ENCODE measurements at places on chromosomes 7 and 10.

DNA sequence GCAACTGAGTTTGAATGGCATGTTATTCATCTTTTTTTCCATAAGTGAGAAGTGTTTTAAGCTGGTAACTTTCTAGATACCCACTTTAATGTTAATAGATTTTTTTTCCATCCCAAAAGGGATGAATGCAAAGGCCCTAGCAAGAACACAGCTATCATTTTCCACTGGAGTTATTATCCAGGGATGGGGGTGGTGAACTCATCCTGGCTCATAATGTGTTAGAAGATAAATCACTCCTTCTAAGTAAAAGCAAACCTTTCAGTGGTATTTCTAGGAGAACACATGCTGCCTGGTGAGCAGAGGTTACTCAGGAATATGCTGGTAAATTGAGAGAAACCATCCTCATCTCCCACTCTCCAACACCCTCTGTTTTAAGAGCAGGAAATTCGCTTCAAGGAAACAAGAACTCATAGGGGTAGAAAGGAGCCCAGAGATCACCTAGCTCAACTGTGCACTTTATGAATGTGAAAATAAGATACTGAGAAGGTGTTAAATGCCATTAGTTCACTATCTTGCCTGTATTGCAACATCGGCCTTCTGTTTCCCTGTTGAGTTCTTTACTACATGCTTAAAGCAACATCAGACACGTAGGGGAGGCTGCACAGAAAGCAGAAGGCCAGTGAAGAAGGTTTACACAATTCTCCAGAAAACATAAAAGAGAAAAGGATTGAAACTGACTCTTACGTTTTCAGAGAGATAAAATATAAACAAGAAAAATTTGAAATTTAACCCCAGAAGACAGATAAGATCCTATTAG lies 264.0 kb upstream of the PRKCQ start:
- DNase-seq: no peak

GRCh38 chr10:77905086-77905748 lies 21.3 kb downstream of the DLG5 start:
- DNase-seq: no peak

GRCh38 chr10:11712744-11713143 lies 29.4 kb upstream of the ECHDC3 start:
- DNase-seq: peak; percentile 38

DNA sequence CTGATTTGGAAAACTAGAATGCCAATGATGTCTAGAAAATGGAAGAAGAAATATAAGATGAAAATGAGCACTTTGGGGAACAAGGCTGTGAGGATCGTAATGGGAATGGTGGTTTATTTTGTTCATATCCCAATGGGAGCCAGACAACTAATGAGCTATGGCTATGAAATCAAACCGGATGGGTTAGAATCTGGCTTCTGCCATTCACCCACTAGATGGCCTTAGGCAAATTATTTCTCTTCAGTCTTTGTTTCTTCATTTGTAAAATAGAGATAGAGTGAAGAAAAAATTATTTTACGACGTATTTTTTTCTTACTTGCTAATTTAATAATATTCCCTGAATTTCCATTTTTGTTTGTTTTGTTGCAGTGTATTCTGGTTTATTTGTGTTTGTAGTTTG lies 572.1 kb upstream of the IGFBP3 start:
- no peak for DNase-seq

- DNase-seq: no peak
These were observed 27.7 kb downstream of the ZNF775 start for GRCh38 chr7:150406567-150407421.

DNA sequence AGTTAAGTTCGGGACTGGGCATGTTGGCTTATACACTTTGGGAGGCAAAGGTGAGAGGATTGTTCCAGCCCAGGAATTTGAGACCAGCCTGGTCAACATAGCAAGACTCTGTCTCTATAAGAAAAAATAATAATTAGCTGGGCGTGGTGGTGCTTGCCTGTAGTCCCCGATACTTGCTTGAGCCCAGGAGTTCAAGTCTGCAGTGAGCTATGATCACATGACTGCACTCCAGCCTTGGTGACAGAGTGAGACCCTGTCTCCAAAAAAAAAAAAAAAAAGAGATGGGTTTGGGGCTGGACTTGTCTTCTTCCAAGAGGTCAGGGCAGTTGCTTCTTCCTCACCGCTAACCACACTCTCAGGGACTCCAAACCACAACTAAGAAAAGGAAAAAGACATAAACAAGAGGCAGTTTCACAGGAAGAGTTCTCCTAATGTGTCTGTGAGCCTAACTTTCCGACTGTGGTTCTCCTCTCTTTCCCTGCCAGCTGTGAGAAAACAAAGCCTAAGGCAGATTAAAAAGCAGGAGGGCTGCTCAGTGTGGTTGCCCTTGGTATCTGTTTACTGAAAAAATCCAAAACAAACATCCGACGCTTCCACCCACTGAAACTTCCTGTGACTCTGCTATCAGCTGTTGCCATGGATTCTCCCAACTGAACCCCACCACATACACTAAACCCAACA lies 2.4 kb upstream of the SERPINE1 start:
- peak; percentile 80 for DNase-seq

GRCh38 chr7:25385506-25386136 lies 157.3 kb upstream of the NPVF start:
- DNase-seq: no peak

GRCh38 chr10:77877441-77878344 lies 48.9 kb downstream of the DLG5 start:
- DNase-seq: peak; percentile 52

DNA sequence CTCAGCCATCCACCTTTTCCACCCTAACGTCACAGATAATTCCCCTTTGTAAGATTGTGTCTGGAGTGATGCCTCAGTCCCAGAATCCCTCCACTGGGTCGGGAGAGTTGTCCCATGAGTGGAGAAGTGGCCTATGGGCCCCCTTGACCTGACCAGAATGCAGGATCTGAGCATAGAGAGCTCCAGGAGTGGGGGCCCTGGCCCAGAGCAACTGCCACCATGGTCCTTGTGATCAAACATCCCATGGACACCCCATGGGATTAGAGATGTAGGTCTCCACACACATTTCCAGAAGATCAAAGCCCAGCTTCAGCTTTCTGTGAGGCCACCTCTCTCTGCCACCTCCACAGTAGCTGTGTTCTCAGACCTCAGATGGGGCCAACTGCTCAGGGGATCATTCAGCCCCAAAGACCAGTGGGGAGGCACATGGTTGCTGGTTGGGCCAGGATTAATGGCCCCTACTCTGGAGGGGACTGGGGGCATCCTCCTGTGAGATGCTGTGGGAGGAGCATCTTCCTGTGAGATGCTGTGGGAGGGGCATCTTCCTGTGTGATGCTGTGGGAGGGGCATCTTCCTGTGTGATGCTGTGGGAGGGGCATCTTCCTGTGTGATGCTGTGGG lies 28.5 kb upstream of the DPYSL4 start:
- DNase-seq: no peak

- DNase-seq: no peak
These were observed at the start of gene BHLHA15 for GRCh38 chr7:98211221-98211675. Gene BHLHA15, plus strand, starts transcription at chr7:98211439. Its CDS starts 871 bp downstream, at chr7:98212310.

GRCh38 chr10:44913350-44914081 lies 2.4 kb downstream of the TMEM72 start:
- no peak for DNase-seq

DNA sequence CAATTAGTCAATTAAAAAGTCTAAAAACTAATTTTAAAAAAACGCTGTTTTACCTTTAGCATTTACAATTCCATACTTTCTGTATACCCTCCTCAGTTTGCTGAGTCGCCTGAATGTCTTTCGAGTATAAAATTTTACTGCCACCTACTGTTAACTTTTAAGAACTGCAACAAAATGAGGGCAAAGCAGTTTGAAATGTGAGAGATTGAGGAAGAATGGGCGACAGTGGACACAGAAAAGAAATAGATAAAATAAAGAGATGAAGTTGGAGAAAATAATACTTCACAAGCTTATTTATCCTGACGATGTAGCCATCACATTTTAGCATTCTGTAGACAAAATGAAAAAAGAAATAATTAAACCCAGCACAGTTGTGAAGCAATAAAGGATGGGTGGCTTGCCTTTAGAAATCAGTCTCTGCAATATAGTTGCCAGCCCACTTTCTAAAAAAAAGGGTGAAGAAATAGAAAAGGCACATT lies 110.8 kb upstream of the PTN start:
- DNase-seq: peak; percentile 56

GRCh38 chr10:95133016-95133752 lies 60.9 kb upstream of the ACSM6 start:
- peak; percentile 82 for DNase-seq

GRCh38 chr10:6979371-6979770 lies 399.3 kb upstream of the PRKCQ start:
- DNase-seq: no peak

DNA sequence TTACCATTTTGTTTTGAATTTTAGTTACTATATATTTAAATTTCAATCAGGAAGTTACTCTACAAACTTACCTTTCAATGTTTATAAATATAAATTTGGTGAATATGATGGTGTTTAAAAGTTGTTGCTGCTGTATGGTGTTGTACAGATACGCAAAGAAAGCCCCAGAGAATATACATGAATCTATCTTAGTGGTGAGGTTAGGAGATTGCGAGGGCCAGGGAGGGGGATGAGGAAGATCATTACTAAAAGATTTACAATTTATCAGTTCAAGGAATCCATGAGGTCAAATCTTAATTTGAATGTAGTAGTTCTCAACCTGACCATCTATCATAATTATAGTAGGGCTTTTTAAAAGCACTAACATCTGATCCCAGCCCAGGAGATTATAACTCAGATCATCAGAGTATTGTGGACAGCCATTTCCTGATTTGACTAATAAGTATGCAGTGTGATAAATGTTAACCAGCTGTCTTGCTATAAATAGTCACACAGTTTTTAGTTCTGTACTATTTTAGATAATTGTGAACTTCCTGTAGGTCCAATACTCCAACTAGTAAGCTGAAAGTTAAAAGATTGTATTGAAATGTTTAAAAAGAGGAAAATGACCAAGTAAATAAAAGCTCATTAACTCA lies 23.6 kb downstream of the FAM3C start:
- DNase-seq: peak; percentile 45

DNA sequence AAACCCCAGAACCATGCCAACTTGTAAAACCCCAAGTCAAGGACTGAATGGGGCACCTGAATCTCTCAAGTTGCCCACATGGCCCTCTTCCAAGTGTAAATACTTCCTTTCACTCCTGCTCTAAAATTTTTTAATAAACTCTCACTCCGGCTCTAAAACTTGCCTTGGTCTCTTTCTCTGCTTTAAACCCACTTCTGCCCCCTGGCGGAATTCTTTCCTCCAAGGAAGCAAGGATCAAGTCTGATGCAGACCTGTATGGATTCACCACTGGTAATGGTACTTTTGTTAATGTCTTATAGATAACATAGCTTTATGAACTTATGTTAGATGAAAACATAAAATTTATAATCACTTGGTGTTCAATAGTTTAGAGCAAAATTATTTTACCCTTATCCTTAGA lies 33.8 kb downstream of the SLC16A9 start:
- DNase-seq: no peak

GRCh38 chr7:30135301-30136116 lies 723 bp downstream of the MTURN start:
- peak; percentile 66 for DNase-seq

GRCh38 chr7:56110611-56111010 lies 4.3 kb upstream of the CHCHD2 start:
- DNase-seq: no peak

GRCh38 chr7:110001254-110001938 lies 1089.5 kb upstream of the LRRN3 start:
- DNase-seq: no peak

DNA sequence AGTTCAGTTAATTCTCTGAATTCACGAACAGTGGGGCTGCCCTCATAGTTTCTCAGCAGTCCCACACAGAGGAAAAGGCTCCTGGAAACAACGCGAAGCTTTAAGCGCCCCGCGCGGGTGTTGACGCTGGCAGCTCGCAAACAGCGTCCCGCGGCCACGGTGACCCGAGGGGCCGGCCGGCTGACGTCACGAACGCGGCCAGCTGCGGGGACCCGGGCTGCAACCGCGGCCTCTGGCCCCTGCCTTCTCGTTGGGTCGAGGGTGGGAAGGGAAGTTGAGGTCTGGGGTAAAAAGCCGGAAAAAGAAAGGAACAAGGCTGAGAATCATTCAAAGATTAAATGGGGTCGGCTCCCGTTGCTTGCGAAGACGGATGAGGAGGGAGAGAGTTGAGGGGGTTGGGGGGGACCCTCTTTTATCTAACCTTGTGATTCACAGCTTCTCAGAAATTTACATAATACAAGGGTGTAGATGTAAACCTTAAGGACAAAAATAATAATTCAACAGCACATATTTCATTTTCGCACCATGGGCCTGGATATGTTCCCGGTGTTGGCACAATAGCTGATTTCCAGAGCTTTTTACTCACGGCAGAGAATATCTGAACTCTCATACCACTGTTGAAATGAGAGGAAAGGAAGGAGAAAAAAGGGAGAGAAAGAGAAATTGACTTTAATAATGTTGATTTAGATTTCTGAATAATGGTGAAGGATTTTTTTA lies 7.3 kb upstream of the FEZF1 start:
- DNase-seq: no peak

DNA sequence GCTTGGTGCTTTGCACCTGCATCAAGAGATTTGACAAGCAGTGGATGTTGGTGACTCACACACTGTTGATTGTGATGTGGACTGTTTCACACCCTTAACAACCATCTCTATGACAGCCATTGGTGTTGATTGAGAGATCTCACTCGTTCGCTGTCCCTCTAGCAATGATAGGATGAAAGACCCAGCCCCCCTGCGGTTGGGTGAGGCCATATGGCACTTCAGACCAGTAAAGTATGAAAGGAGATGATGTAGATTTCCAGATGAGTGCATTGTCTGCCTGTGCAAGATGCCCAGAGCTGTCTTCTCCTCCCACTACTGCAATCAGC lies 138.7 kb upstream of the PRR15 start:
- no peak for DNase-seq

DNA sequence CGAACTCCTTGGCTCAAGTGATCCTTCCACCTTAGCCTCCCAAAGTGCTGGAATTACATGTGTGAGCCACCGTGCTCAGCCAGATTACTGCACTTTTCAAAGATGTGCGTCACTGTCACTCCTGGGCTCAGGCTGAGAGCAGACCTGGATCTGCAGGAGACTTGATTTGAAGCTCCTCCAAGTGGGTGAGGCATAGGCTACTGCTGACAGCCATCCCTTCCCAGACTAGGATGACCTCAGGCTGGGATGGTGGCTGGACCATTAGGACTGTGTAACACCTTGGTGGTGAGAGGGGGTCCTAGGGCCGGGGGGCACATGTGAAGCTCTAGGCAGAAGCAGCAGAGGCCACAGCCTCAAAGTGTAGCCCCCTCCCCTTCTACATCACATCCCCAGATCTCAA lies 8.2 kb upstream of the SRRM3 start:
- no peak for DNase-seq

GRCh38 chr10:50614444-50615137 lies 9.2 kb downstream of the SGMS1 start:
- no peak for DNase-seq

GRCh38 chr10:44925811-44926750 lies 14.9 kb downstream of the TMEM72 start:
- DNase-seq: no peak
